ENCODE measurements at places on chromosomes 7 and 10.

DNA sequence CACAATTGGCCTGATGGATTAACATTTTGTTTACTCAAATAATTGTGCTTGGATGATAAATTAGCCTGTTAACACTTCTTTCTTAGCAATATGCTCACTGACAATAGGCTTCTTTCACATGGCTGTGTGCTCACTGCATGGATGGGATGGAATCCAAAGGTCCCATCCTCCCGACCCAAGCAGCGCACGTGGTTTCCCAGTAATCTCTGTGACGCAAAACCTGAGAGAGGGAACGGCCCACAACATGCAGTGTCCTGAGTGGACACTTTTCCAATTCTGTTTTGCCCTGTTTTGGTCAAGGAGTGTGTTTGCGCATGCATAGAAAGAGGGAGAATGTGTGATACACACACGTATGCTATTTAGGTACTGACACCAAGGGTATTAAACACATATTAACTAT, 42.1 kb upstream of the RASGEF1A start:
- DNase-seq = no peak

- no peak for DNase-seq
Measured at GRCh38 chr7:46990761-46991160, 591.1 kb downstream of the TNS3 start.

- no peak for DNase-seq
Measured at GRCh38 chr7:87344446-87344845, 1.0 kb upstream of the CROT start.

- DNase-seq = no peak
Measured at GRCh38 chr10:83734278-83734677, 405.0 kb upstream of the GHITM start.

DNA sequence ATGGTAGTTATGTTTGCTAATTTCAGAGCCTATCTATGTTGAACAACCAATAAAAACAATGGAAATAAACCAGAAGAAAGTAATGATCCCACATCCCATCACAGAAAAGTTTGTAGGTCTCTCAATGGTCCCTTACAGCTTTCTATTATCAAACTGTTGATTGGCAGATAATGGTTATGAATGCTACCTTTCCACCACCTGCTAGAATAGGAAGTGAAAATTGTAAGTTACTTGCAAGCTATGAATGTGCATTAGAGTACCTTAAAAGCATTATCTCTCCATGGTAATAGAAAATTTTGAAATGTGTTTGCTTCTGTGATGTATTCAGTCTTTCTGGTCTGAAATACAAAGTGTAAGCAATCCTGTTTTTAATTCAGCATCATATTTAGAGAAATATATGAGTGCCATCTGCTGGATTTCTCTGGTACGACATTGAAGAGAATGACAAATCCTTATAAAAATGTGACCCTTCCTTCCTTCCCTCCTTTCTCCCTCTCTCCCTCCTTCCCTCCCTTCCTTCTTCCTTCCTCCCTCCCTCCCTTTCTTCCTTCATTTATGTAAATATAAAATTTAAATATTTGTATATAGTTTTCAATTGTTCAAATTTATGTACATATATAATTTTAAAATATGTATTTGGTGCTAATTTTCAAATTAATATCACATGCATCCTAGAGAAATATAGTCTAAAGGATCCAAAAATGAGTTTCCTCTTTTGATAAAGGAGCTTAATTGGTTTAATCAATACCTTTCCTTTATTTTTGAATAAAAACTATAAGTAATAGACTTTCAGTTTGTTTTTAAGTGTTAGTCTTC, 41.4 kb upstream of the PNLIPRP3 start:
- DNase-seq = no peak

DNA sequence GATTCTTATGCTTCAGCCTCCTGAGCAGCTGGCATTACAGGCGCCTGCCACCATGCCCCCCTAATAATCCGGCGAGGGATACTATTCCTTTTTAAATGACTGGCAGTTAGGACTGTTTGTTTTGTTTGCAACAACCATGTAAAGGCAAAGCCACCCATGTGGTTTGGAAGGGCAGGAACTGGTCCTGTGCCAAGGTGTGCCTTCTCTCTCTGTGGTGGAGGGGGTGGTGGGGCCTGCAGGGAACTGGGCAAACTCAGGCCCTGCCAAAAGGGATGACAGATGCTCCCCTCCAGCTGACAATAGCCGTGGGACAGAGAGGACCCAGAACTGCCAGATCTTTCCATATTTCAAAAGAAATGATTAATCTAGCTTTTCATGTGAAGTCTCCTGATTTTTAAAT, 23.5 kb upstream of the WAPL start:
- DNase-seq = no peak

- no peak for DNase-seq
Measured at GRCh38 chr10:121532292-121532864, 65.9 kb downstream of the FGFR2 start.

DNA sequence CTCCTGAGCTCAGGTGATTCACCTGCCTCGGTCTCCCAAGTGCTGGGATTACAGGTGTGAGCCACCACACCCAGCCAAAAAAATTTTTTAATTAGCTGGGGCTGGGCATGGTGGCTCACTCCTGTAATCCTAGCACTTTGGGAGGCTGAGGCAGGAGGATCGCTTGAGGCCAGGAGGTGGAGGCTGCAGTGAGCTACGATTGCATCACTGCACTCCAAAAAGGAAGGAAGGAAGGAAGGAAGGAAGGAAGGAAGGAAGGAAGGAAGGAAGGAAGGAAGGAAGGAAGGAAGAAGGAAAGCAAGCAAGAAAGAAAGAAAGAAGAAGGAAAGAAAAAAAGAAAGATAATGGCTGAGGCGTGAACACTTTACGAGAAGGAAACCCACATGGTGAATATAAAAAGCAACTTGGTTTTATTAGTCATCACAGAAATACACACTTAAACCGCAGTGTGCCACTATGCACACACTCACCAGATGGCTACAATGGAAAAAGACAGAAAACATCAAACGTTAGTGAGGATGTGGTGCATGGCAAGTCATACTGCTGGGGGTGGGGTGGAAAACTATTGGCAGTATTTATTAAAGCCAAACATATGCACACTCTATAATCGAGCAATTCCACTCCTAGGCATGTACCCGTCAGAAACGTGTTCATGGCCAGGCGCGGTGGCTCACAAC, 4.4 kb upstream of the CCL26 start:
- peak; percentile 73 for DNase-seq

DNA sequence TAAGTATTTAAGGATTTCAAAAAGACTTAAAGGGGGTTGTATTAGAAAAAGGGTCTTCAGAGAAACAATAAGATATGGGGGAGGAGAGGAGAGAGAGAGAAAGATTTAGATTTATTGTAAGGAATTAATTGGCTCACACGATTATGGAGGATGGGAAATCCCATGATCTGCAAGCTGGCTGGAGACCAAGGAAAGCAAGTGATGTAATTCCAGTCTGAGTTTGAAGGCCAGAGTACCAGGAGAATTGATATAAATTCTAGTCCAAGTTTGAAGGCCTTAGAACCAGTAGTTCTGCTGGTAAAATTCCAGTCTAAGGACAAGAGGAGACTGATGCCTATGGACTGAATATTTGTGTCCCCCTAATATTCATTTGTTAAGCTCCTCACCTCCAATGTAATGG, 20.6 kb upstream of the SLC13A1 start:
- DNase-seq = no peak

GRCh38 chr10:31760674-31761081, 168.0 kb downstream of the ARHGAP12 start:
- no peak for DNase-seq

DNA sequence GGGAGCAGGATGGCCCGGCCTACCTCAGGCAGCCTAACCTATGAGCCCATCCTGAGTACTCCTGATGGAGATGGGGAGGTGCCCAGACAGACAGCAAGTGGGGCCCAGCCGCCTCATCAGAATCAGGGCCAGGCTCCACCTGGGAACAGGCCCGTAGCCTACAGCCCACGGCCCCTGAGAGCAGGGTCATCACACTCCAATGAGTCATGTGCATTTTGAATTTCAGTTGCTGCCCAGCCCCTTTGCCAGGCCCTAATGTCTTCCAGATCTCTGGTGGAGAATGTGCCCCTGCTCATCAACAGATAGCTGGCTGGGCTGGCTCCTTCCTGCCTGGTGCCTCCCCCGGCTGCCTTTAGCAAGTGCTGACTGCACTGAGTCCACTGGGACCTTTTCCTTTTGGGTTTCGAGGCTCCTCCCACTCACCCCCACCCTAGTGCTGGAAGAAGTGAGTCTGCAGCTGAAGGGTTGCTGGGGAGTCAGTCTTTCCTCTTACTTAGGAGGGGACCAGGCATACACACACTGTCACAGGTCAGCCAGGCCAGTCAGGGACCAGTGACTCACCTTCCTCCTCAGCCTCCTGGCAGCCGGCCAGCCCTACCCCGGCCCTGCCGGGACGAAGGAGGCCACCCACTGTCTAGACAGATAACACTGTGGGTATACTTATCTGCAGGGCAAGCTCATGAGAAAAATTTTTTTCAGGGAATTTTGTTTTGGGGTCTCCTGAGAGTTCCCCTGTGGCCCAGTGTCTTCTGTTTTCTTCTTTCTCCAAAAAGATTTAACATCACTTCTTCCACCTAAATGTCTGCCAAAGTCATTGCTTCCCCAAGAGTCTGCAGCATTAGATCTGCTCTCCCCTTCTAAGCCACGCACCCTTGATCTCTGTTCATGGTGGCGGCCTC, 9.1 kb upstream of the ASIC3 start:
- peak; percentile 88 for DNase-seq

GRCh38 chr7:46072722-46073121, 151.7 kb upstream of the IGFBP3 start:
- DNase-seq = no peak

DNA sequence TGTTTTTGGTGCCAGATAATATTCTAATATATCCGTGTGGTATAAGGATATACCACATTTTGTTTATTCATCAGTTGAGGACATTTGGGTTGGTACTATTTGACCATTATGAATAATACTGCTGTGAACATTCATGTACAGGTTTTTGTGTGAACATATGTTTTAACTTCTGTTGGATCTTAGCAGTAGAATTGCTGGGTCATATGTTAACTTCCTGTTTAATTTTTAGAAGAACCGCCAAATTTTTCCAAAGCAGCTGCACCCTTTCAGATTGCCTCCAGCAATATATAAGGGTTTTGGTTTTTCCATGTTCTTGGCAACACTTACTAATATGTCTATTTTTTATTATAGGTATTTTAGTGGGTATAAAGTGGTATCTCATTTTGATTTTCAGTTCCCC, 22.8 kb downstream of the VPS26A start:
- DNase-seq = no peak

- no peak for DNase-seq
Measured at GRCh38 chr7:129859183-129859582, 93.6 kb downstream of the UBE2H start.

GRCh38 chr7:151225948-151226510, 976 bp downstream of the ABCF2 start:
- DNase-seq = no peak

GRCh38 chr7:73919694-73920375, 58.9 kb downstream of the TMEM270 start:
- DNase-seq = no peak

GRCh38 chr7:94452239-94452638, 57.4 kb upstream of the CASD1 start:
- no peak for DNase-seq

DNA sequence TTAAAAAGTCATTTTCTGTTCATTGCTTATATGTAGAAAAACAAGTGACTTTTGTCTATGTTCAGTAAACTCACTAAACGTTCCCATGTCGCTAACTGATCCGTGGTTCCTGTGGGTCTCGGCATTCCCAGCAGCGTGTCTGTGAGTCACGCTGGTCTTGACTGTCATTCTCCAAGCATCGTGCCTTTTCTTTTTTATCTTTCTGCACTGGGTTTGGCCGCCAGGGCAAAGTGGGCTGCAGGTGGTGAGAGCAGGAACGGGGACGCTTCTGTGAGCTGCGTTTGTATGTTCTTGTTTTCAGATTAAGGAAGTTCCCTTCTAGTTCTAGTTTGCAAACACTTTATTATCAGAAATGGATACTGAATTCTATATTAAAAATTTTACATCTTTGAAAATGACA, 6.8 kb upstream of the SCART1 start:
- no peak for DNase-seq

- DNase-seq = no peak
Measured at GRCh38 chr10:60235001-60235400, 154.7 kb downstream of the ANK3 start.

DNA sequence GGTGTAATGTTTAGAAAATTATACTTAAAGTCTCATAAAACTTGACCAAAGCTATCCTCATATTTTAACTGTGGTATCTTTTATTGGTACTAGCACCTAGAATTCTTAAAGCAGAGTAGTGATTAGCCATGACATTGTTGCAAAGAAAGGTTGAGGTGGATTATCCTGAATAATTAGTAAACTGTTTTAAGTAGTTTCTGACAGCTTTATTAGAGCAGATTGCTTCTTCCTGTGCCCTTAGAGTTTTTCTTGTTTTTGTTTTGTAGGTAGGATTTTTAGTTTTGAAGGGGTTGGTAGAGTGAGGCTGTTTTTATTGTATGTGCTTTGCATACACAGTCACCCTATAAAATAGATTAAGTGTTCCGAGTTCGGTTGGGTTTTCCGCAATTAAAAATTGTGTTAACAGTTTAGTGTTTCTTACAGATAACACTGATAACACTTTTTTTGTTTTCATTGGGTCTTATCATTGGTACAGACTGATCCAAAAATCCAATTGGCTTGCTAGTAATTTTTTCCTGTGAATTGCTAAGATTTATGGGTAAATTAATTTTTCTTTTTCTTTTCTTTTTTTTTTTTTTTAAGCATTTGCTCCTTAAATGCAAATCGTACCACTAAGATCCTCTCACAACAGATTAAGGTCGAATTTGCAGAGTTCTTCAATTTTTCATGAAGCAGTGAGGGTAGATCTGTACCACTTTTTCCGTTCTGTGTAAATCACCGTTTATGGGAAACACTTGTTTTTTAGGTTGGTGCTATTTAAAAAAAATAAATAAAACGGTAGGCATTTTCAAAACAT, 2.1 kb upstream of the PBLD start:
- no peak for DNase-seq

DNA sequence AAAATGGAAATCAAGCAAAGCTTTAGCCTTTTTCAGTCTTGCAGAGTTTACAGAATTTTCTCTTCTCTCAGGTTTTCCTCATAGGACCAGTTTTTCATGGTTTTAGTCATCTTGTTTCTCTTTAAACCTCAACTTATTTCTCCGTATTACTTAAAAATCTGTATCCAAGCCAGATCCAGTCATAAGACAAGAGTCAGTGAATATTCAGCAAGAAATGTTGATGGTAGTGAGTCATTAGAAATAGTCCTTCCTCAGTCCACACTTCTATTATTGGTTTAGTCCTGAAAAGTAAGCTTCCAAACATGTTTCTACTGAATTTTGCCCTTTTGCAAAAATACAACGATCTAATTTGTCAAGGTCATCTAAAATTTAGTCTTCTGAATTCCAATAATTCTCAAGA, 107.0 kb downstream of the VIM start:
- DNase-seq = no peak

- DNase-seq = no peak
Measured at GRCh38 chr10:124683814-124684213, 60.4 kb downstream of the FAM53B start.

GRCh38 chr7:43700646-43701499, 28.4 kb downstream of the COA1 start:
- DNase-seq = no peak

Measured in activated CD4-positive, alpha-beta T cell treated with anti-CD3 and anti-CD28 coated beads for 48 hours (primary cell).